ENCODE measurements at places on chromosomes 1 and 21.

DNA sequence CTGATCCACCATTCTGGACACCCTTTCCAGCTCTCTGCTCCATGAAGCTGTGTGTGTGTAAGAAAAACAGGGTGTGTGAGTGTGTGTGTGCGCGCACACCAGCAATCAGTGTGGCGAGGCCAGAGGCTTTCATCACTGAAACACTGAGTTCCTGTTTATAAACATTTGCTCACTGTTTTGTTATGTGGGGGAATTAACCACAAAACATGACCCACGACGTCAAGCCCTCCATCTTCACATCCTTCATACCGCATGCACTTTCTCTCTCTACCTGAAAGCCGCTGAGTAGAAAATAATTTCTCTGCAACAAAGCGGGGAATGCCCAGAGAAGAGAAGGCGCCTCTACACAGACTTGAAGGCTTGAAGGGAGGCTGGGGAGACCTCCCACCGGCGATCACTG, 148.9 kb upstream of the IRF2BP2 start:
- DNase-seq: peak; percentile 10

DNA sequence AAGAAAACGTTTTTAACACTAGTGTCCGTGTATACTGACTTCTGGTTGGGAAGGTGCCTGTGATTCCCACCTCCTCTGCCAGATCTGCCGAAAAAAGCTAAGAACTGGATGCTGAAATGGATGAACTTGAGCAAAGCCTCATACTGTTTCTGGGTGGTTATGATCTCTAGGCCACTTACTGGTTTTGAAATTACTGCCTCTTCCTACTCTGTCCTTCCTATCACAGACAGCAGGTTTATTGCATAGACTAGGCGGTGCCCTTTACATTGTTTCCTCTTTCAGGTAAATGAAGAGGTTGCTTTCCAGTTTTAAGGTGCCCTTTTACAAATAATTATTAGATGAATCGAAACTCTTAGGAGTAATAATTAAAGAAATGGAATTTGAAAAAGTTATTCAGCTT, 27.5 kb downstream of the PEX14 start:
- no peak for DNase-seq

GRCh38 chr1:223331929-223332328, 32.0 kb downstream of the SUSD4 start:
- no peak for DNase-seq

GRCh38 chr1:186518822-186519381, 58.0 kb upstream of the PDC start:
- no peak for DNase-seq

DNA sequence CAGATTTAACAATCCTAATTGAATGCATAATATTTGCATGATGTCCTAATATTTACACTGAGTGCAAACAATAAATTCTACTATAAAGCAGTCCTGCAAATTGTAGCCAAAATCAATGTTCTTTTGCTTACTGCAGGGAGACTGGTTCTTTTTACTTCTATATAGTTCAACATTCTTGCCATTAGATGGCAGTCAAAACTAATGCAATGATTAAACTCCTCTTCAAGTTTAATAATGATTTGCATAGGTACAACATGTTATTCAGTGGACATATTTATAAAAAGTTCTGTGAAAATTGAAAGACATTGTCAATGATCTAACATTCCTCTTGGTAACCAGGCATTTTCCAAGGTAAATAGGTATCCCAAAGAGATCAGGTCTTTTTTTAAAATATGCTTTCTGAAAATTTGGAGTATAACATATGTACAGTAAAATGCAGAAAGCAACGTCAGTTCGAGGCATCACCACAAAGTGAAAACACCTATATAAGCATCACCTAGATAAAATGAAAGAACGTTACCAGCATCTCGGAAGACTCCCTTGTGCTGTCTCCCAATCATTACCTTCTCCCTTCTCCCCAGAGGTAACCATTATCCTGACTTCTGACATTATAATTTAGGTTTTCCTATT, 9.8 kb upstream of the FNBP1L start:
- DNase-seq: no peak

DNA sequence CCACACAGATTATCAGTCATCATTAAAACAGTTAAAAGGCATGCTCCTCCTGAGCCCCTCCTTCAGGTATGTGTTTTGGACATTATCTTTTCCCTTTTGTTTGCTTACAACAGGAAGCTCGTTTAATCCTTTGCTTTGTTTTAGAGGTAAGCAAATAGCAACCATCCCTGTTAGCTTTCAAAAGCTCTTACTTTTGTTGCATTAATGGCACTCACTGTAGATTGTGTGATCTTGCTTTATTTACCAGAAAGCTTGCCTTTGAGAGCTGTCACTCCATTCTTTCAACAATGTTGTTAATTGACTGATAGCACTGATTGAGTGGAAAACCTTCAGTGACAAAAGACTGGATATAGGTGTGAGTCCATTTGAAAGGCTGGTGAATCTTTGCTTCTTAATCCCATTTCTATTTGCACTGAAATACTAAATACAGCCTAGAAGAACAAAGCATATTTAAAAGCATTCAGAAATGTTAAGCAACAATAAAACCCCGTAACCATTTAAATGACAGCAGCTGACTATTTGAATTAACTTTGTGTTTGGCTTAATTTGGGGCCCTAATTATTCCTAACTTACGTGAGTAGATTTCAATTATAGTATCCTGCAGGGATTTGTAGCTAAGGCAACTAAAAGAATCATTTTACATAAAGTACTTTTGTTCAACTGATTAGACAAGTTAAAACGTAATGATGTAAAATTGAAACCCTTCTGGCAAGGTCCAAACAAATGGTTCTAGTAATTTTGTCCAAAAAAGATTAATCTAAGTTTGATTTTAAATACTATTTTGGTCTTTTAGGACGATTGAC, 48.3 kb downstream of the ADGRL2 start:
- no peak for DNase-seq

- no peak for DNase-seq
These were observed 15.6 kb downstream of the FCGR2B start for GRCh38 chr1:161678500-161678899.

DNA sequence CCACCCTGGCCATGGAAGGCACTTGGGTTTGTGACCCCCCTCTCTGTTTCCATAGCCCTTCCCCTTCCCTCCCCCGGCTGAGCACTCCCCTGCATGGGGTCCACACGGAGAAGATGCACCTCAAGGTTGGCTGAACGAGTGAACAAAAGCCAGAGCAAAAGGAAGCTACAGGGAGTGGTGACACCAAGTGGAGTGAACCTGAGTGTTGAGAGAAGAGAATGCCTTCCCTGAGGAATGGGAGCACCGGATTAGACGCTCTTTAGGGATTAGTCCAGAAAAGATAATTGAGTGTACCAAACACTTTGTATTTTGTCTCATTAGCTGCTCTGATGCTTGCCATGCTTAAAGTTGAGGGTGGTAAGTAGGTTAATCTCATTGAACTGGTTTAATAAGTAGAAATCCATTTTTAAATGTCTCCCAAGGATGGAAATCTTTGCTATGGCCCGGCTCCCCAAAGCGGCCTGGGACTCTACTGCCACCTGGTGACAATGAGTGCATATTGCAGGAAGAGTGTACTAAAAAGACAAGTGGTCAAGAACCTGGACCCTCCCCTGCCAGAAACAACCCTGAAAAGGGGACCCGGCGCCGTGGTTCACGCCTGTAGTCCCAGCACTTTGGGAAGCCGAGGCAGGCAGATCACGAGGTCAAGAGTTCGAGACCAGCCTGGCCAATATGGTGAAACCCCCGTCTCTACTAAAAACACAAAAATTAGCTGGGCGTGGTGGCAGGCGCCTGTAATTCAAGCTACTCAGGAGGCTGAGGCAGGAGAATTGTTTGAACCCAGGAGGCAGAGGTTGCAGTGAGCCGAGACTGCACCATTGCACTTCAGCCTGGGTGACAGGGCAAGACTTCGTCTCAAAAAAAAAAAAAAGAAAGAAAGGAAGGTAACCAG, 150.6 kb upstream of the ZC3H12A start:
- no peak for DNase-seq

GRCh38 chr1:109879881-109880525, 30.6 kb upstream of the CSF1 start:
- no peak for DNase-seq

- DNase-seq: peak; percentile 13
These were observed 167.9 kb upstream of the IRF2BP2 start for GRCh38 chr1:234777856-234778220.

GRCh38 chr1:169484683-169485430, 887 bp downstream of the SLC19A2 start:
- DNase-seq: peak; percentile 64

- DNase-seq: no peak
These were observed 78.7 kb downstream of the TYW3 start for GRCh38 chr1:74811436-74812179.

DNA sequence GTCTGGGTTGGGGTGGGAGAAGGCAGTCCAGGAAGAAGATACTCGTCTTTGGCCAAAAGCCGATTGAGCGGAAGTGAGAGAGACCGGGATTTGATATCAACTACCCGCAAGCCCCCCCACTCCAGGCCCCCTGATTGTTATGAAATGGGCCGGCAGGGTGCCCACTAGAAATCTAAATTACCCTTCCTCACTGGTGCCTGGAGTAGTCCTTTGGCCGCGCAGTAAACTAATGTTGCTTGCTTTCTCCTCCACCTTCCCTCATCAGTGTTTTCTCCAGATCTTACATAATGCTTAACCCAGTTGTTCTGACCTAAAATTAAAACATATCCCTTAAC, 119.2 kb upstream of the BARHL2 start:
- no peak for DNase-seq

DNA sequence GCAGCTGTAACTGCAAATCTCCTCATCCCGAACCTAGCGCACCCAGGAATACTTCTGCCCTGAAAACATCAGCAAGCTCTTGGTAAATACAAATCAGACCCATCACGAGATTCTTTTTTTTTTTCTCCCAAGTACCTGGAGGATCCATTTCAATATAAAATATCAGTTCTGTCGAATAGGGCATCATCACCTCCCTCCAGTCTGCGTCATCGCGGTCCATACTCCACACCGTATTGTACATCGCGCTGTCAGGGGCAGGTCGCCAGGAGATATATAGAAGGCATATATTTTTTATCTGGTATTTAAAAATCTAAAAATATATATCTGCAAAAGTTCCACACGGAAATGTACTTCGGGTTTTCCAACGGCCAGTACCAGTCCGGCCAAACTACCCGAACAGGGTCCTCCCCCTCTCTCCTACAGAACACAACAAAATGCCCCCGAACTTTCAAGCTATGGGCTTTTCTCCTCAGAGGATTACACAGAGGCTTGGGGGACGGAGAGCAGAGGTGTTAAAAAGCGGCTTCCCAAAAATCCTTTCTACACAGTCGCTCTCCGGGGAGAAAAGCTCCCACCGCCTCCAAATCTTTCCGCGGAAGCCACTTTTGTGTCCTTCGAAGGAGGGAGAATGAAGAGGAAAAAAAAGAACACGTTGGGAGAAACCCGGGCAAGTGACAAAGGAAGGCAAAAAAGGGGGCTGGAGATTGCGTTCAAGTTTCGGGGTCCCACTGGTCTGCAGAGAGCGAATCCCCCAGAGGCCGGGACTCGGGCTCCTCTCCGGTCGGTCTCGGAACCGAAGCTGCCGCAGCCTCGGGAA, 509 bp downstream of the PIK3R3 start:
- peak; percentile 52 for DNase-seq

DNA sequence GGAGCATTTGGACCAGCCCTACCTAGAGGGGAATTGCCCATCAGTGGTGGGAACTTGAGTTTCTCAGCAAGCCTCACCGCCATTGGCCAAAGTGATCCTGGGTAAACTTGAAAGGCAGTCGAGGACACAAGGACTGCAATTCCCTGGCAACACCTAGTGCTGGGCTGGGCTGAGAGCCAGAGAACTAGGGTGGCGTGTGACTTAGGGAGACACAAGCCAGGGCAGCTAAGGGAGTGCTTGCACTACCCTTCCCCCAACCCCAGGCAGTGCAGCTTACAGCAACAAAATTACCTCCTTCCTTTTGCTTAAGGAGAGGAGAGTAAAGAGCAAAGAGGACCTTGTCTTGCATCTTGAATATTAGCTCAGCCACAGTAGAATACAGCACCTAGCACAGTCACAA, 176.9 kb upstream of the PRMT6 start:
- DNase-seq: no peak

GRCh38 chr1:44405798-44406736, 1.0 kb downstream of the RNF220 start:
- DNase-seq: peak; percentile 33

DNA sequence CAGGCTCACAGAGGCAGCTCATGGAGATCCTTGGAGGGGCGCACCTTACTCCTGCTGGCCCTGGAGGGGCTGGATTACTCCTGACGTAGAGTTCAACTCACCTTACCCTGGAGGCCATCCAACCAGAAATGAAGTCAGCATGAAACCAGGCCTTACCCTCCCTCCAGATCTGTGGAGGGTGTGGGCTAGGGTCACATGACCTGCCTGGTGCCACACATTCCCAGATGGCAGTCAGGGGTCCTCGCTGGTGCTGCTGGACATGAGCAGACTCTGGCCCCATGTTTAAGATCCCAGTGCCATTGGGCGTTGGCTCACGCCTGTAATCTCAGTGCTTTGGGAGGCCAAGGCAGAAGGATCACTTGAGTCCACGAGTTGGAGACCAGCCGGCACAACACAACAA, 4.5 kb downstream of the C21orf58 start:
- DNase-seq: no peak

- peak; percentile 65 for DNase-seq
These were observed 130.0 kb upstream of the KCNJ15 start for GRCh38 chr21:38126666-38127303.

GRCh38 chr1:66336641-66336990, 197.3 kb upstream of the SGIP1 start:
- no peak for DNase-seq

- DNase-seq: no peak
These were observed 3.1 kb upstream of the ZBTB8A start for GRCh38 chr1:32536117-32536516.

DNA sequence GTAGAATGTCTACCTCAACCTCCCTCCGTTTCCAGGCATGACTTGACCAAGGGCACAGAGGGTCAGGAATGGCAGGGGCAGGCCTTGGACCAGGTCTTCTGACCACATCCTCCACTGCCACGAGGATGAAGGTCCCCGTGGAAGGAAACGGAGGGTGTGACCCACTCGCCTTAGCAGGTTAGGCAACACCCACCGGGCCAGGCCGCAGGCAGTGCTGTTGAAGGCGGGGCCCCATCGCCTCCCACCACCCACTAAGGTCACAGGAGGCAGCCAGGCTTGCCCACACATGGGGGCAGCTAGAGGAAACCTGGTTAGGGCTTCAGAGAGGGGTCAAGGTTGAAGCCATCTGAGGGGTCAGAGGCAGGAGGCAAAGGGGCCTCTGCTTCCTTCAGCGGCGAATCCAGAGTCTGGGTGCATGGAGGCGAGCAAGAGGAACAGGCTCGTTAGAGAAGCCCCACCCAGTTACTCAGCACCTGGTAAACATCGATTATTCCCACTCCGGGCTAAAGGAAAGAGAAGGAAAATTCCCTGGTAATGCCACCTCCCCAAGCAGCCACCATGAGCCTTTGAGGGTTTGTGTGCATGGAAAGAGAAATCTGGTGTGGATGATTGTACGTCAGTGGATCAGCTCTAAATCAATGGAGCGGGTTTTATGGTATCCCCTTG, 37.0 kb downstream of the RIPK4 start:
- no peak for DNase-seq

DNA sequence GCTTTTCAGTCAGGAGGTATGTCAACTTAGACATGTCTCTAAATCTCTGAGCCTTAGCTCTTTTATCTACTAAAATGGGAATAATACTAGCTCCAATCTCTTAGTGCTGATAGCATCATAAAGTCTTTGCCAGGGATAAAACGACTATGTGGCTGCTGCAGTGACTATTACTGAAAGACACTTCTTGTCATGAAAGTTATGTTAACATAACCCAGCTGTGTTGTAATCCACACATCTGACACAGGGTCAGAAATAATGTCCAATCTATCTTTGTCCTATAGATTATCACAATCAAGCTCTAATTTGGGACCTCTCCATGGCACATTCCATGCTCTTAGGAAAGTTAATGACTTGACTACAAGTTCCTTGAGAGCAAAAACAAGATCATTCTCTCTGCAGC, 62.8 kb downstream of the JAK1 start:
- DNase-seq: no peak
